Stimulated activated effector memory CD8-positive, alpha-beta T cell treated with anti-CD3 and anti-CD28 coated beads, Interleukin-12 subunit alpha, Interleukin-12 subunit beta, amount 100 ng/mL, for 72 hours (primary cell): ENCODE measurements at places on chromosomes 1 and 21.

DNA sequence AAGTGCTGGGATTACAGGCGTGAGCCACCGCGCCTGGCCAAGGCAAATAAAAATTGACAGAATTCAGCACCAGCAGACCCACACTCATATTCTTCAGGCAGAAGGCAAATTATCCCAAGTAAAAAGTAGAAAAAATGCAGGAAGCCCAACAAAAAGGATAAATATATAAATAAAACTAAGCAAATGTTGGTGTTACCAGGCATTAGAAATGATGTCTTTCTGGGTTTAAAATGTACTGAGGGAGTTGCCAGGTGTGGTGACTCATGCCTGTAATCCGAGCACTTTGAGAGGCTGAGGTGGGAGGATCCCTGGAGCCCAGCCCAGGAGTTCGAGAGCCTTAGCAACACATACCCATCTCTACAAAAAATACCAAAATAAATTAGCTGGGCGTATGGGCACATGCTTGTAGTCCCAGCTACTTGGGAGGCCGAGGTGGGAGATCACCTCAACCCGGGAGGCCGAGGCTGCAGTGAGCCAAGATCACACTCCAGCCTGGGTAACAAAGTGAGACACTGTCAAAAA is 6.3 kb downstream of the INTS11 start:
- no peak for DNase-seq

GRCh38 chr1:33045814-33046213 is 9.1 kb upstream of the AK2 start:
- DNase-seq, result no peak

GRCh38 chr1:64474665-64475439 is 4.9 kb downstream of the CACHD1 start:
- DNase-seq, result no peak

GRCh38 chr1:183219616-183220009 is 33.5 kb downstream of the LAMC2 start:
- no peak for DNase-seq

GRCh38 chr21:33948096-33948950 is 32.7 kb upstream of the ATP5PO start:
- peak; percentile 92 for DNase-seq

GRCh38 chr1:178048426-178048825 is 45.5 kb upstream of the RASAL2 start:
- no peak for DNase-seq

DNA sequence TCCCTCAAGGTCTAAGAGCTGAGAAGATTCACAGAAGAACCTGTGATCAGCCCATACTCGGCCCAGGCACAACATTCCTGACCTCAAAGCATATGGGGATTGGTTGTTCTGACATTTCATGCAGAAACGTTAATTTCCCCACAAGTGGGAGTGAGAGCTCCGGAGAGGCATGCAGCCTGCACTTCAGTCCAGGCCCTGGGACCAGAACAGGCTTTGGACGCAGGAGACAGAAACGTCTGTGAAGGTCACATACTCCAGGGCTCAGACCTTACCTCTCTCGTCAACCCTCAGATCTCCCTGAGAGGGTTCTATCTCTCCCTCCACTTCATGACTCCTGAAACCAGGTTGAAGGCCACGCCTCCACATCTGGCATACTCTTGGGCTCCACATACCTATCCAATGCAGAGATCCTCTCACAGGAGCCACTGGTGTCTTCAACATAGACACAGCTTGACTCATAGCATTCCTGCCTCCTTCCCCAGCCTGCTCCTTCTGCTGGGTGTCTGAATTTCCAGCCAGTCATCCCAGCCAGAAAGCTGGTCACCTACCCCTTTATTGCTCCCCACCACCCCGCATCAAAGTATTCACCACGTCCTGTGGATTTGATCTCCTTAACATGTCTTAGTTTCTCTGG is 149.2 kb downstream of the OMA1 start:
- DNase-seq, result no peak

GRCh38 chr1:43994071-43994470 is 2.7 kb downstream of the CCDC24 start:
- no peak for DNase-seq

DNA sequence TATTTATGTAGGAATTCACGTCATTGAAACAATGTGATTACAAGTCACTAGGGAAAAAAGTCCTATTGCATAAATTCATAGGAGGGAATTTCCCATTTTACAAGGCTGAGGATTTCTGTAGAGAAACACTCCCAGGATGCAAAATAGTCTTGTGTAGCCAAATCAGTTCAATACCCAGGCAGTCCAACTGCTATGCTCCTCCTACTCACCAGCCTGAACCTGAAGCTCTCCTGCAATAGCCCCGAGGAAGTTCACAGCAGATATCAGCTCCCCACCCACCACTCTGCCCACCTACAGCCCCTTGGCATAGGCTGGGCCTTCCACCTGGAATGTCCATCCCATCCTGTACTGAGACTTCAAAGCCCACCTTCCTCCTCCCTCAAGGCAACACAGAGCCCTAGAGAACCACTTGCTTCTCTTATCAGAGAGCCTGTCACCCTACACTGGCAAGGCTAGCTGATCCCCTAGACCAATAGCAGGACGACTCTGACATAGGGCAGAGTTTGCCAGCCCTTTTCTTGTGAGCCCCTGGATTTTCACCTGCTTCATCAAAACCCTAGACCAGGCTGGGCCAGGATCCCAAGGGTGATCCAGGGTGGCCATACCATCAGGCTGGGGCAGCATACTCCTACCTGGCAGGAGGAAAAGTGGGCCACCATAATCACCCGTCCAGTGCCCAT is 1.5 kb downstream of the LSS start:
- DNase-seq, result no peak

DNA sequence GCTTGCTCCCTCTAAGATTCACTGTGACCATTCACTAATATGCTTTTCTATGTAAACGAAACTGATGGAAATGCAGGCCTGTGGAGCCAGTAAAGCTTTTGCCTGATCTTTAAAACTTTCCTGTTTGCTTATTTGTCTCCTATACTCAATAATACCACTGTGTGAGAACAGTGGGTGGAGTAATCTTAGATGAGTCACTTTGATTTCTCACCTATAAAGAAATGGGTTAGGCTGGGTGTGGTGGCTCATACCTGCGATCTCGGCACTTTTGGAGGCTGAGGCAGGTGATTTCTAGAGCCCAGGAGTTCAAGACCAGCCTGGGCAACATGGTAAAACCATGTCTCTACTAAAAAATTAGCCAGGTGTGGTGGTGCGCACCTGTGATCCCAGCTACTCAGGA is 70.8 kb downstream of the RWDD3 start:
- DNase-seq, result no peak

- DNase-seq, result no peak
Measured at GRCh38 chr1:65632235-65632634, 160.5 kb upstream of the PDE4B start.

- no peak for DNase-seq
Measured at GRCh38 chr1:28591708-28592320, at the start of gene RAB42. RAB42 (plus strand) TSS chr1:28592265; CDS start chr1:28592512, 247 bp downstream.

- DNase-seq, result no peak
Measured at GRCh38 chr1:29901624-29902325, 665.5 kb downstream of the PTPRU start.

DNA sequence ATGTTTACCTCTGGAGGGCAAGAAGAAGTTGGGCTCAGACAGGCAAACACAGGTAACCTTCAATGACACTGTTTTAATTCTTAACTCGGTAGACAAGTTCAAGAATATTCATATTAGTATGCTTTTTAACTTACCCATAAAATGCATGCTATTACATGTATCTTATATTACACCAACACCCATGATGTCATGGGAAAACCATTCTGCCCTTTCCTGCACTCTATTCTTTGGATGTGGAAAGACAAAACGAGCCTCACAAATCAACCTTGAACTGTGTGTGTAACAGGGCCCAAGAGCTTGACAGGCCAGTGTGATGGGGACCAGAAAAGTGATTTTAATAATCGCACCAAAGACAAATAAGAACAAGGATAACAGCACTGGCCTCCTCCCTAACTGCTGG is 22.6 kb upstream of the RAP1GAP start:
- no peak for DNase-seq

DNA sequence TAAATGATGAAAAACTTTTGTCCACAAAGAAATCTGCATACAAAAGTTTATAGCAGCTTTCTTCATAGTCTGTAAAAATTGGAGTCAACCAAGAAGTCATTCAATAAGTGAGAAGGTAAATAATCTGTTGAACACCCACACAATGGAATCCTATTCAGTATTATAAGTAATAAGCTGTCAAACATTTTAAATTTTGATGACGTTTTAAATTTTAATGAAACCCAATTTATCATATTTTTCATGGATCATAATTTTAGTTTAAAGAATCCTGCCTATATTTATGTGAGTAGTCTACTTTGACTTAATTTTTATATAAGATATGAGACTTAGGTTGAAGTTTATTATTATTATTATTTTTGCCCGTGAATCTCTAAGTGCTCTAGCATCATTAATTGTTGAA is 20.0 kb downstream of the OR10J1 start:
- no peak for DNase-seq

- no peak for DNase-seq
Measured at GRCh38 chr21:45026826-45027225, 47.6 kb upstream of the ADARB1 start.

- no peak for DNase-seq
Measured at GRCh38 chr1:63548877-63549276, 25.6 kb downstream of the EFCAB7 start.

DNA sequence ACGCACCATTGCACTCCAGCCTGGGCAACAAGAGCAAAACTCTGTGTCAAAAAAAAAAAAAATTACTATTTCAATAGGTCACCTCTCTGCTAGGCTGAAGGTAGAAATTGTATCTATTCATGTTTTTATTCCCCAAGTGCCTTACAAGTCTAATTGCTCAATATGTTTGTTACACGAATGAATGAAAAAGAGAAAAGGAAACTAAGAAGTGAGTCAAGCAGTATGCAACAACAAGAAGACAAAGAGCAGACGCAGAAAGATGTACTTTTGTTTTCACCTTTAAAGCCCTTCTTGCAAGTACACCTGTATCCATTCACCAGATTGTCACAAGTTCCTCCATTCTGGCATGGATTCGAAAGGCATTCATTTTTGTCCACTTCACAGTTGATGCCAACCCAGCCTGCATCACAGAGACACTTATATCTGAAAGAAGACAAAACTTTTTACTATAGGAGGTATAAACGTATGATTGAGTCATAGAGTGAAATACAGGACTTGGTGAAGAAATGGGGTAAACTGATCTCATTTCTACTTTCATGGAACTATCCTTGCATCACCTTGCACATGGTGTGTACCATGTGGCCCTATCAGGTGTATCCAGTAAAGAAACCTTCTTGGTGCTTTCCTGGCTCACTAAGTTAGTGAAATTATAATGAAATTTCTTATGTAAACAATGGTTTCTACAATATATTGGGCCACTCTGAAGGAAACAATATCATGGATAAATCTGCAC is 57.1 kb upstream of the ADAM30 start:
- no peak for DNase-seq

- DNase-seq, result no peak
Measured at GRCh38 chr1:204923201-204923600, 52.5 kb downstream of the NFASC start.

- DNase-seq, result no peak
Measured at GRCh38 chr1:37944816-37945215, 2.0 kb downstream of the INPP5B start.

GRCh38 chr1:236137285-236137852 is 5.0 kb upstream of the GPR137B start:
- DNase-seq, result no peak

- no peak for DNase-seq
Measured at GRCh38 chr1:58885998-58886397, 102.2 kb upstream of the JUN start.

GRCh38 chr1:55382806-55383305 is 167.7 kb upstream of the USP24 start:
- DNase-seq, result no peak

GRCh38 chr21:14870853-14871149 is 194.0 kb downstream of the NRIP1 start:
- no peak for DNase-seq

DNA sequence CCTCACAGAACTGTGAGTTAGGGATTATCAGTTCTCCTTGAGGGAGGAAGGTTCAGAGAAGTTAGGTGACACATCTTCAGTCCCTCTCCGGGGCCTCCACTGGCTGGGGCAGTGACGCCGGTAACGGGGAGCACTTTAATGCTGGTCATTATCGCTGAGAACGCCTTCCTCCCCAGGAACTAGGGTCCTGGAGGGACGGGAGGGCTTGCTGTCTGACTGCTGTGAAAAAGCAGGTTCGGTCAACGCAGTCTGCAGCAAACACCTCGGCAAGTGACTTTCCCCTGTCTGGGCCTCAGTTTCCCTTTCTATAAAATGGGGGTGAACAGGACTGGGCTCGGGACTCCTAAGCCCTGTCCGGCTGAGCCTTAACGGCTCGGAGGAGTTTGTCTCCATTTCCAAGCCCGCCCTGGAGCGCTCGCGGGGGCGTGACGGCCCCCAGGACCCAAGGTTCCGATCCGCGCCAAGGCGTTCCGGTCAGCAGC is 341 bp upstream of the TMEM61 start:
- DNase-seq, result no peak

DNA sequence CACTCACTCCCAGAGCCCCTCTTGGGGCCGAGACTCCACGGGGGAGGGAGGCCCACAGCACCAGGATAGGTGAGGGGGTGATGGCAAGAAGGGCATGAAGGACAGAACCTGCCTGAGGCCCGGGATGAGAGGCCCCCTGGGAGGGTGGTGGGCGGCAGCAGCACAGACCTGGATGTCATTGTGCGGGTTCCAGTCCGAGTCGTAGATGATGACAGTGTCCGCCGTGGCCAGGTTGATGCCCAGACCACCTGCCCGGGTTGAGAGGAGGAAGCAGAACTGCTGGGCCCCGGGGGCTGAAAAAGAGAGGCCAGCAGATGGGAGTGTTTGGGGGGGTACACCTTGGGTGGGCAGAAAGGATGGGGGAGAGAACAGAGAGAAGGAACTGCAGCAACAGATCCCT is 50.1 kb downstream of the CHD5 start:
- no peak for DNase-seq

DNA sequence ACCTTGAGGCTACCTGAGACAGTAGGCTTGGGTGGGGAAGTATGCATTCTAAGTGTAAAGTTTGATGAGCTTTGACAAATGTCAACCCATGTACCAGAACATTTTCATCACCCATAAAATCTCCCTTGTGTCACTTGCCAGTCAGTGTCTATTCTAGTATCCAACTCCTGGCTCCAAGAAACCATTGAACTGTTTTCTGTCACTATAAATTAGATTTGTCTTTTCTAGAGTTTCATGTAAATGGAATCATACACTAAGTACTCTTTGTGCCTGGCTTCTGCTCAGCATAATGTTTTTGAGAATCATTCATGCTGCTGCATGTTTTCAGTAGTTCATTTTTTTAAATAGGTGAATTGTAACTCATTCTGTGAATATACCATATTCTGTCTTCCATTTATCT is 165.4 kb downstream of the DNM3 start:
- DNase-seq, result no peak

- no peak for DNase-seq
Measured at GRCh38 chr1:200231787-200232231, 178.0 kb downstream of the ZNF281 start.

DNA sequence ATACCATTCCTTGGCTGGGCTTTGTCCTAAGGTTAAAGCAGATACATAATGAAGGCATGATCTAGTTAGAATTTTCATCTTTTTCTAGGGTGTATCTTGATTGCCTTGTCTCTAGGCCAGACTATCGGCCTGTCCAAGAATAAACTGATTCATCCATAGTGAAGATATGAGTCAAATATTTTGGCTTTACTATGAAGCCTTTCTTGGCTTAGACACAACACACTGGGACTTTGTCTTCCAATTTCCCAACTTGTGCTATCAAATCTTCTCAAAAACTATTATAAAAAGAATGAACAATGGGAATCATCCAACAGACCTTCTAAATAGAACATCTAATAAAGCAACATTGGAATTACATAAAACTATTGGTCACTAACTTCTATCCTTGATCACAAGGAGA is 64.8 kb downstream of the WARS2 start:
- DNase-seq, result no peak
